Fibroblast of upper back skin (primary cell): ENCODE measurements at places on chromosomes 3 and 15.

- peak; percentile 85 for DNase-seq
Measured at GRCh38 chr15:31554261-31554660, 227.6 kb downstream of the KLF13 start.

GRCh38 chr15:66040211-66040892 is 171.1 kb downstream of the RAB11A start:
- DNase-seq: peak; percentile 1

GRCh38 chr15:55627730-55628368 is 39.7 kb upstream of the PYGO1 start:
- peak; percentile 83 for DNase-seq

- no peak for DNase-seq
Measured at GRCh38 chr15:51237816-51238215, 100.6 kb downstream of the CYP19A1 start.

DNA sequence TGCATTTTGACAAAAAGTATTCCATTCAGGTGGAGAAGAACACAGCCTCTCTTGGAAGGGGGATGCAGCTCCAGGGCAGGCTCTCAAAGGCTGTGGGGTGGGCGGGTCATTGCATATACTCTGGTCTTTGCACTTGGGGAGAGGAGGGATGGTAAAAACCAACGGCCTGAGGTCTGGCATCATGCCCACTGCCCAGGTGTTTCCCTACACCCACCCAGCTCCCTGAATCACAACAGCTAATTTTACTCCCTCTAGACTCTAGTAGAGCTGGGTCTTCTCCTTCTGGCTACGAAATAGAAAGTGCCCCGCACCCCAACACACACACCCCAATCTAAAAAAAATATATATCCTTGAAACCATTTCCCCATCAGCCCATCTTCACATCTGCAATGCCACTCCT is 1.0 kb downstream of the MYLK start:
- DNase-seq: no peak
